Stimulated activated CD8-positive, alpha-beta memory T cell treated with anti-CD3 and anti-CD28 coated beads, Interleukin-2, amount 100 ng/mL, for 1 hour (primary cell): ENCODE measurements at places on chromosomes 7 and 10.
A peak's percentile ranks its signal among the peaks of the same experiment; 100 is the strongest.

- DNase-seq: no peak
Observed at GRCh38 chr7:72405871-72406270, 6.3 kb downstream of the CALN1 start.

GRCh38 chr7:47714669-47715607, 133.0 kb upstream of the TNS3 start:
- no peak for DNase-seq

GRCh38 chr7:23713285-23714149, 3.5 kb downstream of the STK31 start:
- DNase-seq: no peak

DNA sequence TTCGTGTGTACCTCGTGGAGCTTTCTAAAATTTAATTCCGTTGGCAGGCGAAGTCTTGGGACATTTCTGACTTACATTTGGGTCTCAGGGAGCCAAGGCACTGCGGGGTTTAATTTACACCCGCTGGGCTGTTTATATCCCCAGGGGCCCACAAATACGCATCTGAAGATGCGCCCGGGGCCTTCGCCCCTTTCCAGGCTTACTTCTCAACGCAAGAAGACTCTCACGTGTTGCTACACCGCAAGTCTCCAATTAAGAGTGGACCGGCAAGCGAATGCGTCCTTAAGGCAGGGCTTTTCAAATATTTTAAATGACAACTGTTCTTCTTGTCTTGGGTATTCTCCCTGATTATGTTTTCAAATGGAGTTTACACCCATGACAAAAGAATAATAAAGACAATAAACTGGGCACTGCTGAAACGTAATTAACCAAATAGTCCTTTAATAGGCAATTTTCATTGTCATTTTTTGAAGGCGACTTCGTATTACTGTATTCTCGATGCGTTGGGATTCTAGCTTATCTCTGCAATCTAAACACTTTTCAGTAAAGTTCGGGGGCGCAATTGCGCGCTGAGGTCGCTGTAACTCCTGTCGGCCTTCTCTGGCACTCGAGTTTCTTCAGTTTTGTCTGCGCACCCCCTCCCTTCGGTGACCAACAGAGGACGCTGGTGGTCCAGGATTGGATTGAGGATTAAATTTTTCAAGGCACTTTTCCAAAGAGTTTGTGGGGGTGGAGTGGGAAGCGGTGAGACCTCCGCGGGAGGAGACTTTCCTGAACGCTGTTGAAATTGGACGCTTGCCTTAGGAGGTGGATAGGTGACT, 837 bp upstream of the IGFBP3 start:
- no peak for DNase-seq

DNA sequence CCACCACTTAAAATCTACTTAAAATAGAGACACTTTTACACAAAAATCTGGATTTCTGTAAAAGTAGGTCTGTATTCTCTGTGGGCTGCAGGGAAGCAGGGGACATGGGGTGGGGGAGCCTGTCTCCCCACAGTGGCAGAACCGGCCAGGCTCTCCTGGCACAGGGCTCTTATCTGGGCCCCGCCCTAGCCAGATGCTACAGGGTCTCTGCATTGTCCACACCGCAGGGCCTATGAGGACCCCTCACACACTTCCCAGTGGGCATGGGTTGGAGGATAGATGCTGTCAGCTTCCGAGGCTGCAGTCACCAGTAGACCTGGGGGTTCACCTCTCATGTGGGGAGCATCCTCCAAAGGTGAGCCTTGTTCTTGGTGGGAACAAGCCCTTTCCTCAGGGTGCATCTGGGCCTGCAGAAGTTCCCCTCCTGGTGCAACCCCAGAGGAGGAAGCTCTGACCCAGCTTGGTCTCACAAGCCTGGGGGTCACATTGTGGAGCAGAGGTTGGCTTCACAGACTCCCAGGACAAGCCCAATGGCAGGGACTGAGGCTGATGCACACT, 15.4 kb upstream of the MYL7 start:
- no peak for DNase-seq

DNA sequence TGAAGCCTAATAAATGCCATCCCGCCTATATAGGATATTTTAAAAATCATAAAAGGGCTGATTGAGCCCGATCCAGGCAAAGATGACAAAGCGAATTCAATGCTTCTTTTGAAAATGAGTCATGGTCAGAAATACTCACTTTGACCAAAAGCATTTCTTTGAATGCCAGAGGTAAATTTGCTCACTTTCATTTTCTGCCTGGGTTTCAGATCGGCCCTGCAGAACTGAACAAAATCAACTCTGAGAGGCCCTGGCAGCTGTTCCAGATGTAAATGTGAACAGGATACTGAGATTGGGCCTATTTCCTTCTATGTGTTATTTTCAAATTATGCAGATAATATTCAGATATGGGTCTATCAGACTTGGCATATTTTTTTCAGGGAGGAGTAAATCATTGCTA, 114.8 kb upstream of the ARID5B start:
- no peak for DNase-seq

- no peak for DNase-seq
Observed at GRCh38 chr7:157722137-157723060, 385.6 kb downstream of the DNAJB6 start.

DNA sequence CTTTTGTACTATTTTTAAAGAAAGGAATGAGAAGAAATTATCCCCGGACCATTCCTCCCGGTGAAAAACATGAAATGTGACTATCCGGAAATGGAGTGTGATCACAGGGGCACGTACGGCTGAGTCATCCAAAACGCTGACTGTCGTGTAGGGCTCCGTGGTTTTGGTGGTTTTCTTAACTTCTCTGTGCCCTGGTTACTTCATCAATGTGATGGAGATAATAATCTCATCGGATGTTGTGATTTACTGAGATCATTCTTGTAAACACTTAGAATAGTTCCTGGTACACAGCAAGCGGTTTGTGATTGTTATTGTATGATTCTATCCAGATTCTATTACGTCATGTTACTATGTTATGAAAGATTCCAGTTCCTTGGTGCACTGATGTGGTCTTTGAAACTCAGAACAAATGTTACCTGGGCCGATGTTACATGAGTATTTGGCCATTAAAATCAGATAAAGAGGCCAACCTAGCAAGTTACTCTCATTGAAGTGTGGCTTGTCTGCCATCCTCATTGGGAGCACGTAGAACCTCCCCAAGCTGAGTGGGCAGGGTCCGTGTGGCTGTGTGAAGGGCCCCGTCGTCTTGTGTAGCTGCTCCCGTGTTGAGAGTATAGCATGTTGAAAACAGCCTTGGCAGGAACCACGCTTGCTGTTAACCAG, 99.5 kb downstream of the CAMK1D start:
- DNase-seq: peak; percentile 52

GRCh38 chr7:81926154-81926553, 156.3 kb upstream of the HGF start:
- DNase-seq: no peak

GRCh38 chr7:130721486-130722277, 12.3 kb downstream of the KLF14 start:
- DNase-seq: no peak

DNA sequence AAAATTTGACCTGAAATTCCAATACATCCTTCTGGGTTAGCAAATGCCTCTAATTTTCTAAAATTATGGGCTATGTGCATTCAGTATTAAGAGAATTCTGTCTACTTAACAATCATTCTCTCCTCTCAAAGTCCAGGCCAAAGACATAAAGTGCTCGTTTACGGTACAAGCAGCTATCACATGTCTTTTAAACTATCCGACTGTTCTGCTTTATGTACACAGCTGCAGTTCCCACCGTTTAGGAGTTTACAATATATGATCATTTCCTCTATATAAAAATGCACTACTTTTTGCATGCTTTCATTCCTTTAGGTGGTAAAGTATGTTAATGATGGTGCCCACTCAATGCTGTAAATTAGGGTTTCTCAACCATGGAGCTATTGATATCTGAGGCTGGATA, 34.0 kb downstream of the CDK6 start:
- no peak for DNase-seq

GRCh38 chr10:17138460-17139042, 8.9 kb upstream of the CUBN start:
- no peak for DNase-seq

- DNase-seq: no peak
Observed at GRCh38 chr10:60978287-60979115, 34.5 kb upstream of the RHOBTB1 start.

GRCh38 chr10:45470098-45471012, 96.3 kb downstream of the ALOX5 start:
- peak; percentile 19 for DNase-seq

DNA sequence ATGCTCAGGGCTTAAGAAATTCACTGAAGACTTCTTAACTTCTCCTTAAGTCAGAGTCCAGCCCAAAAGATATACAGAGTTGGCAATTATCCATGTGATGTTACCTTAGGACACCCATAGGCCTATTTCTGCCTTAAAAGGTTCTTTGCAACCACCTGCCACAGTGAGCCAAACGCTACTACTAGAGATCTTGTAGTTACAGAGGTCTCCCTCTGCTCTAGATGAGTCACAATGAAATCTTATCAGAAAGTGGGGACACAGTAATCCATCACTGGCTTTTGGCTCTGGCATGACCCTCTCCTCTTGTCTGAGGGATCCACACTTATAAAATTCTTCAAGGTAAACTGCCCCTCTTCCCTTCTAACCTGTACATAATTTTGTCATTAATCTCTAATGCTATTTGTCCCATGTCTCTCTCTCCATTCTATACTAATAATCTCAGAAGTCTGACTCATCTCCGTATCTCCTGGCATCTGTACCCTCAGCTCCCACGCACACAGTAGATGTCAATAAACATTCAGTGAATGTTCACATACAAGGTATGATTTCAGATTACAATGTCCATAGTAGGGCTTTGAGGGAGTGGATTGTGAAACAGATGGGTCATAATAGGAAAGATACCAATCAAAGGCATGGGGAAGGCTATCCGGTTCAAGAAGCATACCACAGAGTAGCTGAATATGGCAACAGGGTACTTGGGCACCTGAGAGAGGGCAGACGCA, 112.1 kb downstream of the SGMS1 start:
- DNase-seq: no peak

- no peak for DNase-seq
Observed at GRCh38 chr10:18737841-18738240, 78.6 kb downstream of the ARL5B start.

DNA sequence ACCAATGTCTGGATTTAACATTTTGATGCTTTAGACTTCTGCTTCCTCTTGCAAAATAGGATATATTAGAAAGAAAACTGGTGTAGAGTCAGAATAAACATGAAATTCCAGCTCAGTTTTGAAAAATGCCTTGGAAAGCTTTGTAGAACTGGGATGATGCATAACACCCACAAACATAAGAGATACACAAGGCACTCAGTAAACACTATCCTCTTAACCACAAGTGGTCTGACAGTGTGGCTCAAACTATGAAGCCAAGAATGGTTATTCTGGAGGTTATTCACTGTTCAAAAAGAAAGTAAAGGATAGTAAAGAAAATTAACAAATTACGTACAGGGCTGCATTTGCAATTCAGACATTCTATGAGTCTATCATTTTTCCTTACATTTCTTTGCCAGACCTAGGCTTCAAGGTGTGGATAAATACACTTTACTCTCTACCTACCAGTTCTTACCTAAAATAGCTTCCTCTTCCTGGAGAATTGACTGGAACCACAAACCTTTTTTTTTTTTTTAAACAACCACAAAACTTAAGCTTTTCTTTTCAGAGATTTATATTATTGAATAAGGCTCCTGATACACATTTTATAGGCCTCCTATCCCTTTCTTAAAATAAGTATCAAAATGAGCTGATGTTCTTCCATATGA, 9.0 kb upstream of the RSBN1L start:
- no peak for DNase-seq

GRCh38 chr7:157775560-157776332, 438.9 kb downstream of the DNAJB6 start:
- DNase-seq: no peak

DNA sequence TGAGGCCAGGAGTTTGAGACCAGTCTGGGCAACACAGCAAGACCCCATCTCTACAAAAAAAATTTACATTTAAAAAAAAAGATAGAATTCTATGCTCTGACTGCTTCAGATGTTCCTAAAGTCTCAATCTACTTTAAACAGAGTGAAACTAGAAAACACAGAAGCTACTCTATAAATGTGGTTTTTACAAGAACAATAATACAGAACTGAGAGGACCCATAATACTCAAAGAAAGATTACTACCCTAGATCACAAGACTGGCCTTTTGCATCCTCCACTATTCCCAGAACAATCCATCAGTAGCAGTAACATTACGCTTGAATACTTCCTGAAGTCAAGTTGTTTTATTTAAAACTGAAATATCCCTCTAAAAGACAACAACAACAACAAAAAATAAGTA, 119.4 kb downstream of the ZFAND4 start:
- DNase-seq: no peak

DNA sequence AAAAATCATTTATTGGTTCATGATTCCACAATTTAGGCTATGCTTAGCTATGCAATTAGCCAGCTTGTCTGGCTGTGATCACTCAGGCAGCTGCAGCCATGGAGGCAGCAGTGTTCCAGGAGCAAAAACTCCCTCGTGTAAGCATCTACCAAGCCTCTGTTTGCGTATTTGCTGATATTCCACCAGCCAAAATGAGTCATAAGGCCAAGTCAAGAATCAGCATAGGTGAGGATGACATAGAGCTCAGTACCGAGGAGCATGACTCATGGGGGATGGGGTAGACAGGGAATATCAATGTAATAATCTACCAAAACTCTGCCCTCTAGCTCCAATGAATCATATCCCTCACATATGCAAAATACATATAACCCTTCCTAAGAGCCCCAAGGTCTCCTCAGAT, 63.3 kb downstream of the IMMP2L start:
- DNase-seq: no peak

- no peak for DNase-seq
Observed at GRCh38 chr7:157428554-157428945, 91.7 kb downstream of the DNAJB6 start.

GRCh38 chr10:132527339-132528063, 10.1 kb upstream of the INPP5A start:
- DNase-seq: no peak

- DNase-seq: no peak
Observed at GRCh38 chr7:151624246-151624928, 104.7 kb upstream of the RHEB start.

DNA sequence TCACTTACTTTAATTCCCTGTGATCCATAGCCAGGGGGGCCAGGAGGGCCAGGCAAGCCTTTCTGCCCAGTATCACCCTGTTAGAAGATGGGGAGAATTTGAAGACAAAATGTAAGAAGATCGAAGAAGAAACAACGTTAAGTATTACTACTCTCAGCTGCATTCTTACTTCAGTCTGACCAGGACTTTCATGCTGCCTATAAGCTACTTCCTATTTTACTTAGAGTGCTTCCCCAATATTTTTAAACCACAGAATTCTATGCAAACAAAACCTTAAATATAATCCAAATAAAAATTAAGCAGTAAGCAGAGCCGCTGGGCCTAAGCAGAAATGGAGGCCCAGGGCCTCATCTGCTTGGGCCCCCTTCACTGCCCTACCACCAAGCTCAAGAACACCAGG, 117.8 kb downstream of the COL28A1 start:
- no peak for DNase-seq
